ENCODE measurements at places on chromosomes 12 and 14.

GRCh38 chr14:25049568-25050268 is at the start of gene STXBP6:
Gene STXBP6, minus strand, starts transcription at chr14:25050147. Its CDS starts 75,329 bp downstream, at chr14:24974818.
- no peak for DNase-seq

- peak; percentile 54 for DNase-seq
Measured at GRCh38 chr14:64209444-64210131, 84.6 kb downstream of the ESR2 start.

GRCh38 chr12:94027561-94027960 is 120.8 kb upstream of the PLXNC1 start:
- no peak for DNase-seq

DNA sequence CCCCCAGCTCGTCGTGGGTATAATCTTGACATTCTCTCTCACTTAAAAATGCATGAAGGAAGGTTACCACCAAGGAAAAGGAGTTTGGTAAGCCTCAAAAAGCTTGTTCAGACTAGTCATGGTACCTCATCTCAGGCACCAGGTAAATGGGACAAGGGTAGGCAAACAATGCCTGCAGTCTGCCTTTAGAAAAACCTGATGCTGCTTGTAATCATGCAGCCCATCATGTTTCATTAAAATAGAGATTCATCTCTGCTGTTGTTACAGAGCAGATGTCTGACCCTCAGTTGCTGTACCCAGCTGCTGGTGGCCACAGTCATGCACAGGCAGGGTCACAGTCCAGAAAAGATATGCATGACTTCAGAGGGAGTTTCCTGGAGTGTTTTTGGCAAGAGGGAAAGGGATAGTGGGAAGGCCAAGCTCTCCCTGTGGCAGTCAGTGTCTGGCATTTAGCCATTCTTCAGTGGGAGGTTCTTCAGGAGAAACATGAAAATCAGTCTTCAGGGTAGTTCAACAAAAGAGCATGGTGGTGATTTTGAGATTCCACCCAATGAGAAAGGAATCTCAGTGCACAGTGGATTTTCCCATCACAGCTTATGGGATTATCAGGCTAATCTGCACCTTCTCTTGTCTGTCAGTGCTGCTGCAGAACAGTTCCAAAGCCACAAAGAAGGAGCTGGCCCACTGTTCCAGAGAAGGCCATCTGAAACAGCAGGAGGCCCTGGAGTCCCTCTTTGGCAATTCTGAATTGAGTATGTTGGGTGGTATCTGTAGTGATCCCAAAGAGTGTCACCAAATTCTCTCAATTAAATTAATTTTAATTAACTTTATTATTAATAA is 202.7 kb upstream of the FRMD6 start:
- no peak for DNase-seq

DNA sequence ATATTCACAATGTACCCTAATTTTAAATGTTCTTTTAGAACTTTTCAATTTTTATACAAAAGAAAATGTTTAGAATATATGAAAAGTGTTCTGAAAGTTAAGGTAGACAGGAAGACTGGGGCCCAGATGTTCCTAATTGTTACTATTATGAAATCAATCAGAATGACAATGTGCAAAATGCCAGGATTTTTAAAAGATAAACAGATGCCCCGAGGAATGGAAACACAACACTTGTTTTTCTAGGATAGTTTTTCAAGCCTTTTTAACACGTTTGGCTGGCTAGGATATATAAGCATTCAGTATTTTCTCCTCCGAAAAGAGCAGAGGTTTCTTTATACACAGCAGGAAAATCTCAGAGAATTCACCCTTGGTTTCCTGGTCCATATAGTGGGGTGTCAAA is 106.8 kb downstream of the ESR2 start:
- no peak for DNase-seq

- DNase-seq: no peak
Measured at GRCh38 chr12:102342281-102343006, 137.9 kb downstream of the IGF1 start.

GRCh38 chr14:105228562-105228961 is 19.8 kb upstream of the BTBD6 start:
- no peak for DNase-seq

- DNase-seq: no peak
Measured at GRCh38 chr14:23057757-23058653, 685 bp upstream of the CDH24 start.

- DNase-seq: no peak
Measured at GRCh38 chr14:69713209-69713781, 53.6 kb upstream of the SRSF5 start.

DNA sequence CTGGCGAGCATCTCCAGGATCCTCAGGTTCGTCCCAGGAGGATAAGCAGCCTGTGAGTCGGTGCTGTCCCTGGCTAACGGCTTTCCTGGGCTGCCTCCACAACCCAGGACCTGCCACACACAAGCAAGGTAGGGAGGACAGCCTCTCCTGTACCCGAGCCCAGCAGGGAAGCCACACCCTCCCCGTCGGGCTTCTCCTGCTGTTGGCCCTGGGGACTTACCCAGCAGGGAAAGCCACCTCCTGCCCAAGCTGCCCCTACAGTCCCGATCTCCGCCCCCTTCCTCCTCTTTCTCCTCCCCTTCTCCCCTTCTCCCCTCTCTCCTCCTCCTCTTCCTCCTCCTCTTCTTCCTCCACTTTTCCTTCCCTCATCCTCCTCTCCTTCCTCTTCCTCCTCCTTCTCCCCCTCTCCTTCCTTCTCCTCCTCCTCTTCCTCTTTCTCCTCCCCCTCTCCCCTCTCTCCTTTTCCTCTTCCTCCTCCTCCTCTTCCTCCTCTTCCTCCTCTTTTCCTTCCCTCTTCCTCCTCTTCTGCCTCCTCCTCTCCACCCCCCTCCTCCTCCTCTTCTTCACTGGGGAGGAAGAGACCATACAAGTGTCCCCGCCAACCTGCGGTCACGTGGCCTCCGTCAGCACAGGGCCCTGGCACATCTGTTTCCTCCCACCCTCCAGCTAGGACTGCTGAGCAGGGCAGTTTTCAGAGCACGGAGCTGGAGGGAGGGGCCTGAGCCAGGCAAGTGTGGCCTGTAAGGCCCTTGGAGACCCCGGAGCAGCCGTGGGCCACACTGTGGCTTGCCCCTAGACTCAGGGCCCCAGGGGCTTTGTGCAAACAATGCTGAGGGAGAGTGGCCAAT is 17.3 kb upstream of the RFLNA start:
- DNase-seq: no peak

- no peak for DNase-seq
Measured at GRCh38 chr12:16121953-16122352, 155.5 kb downstream of the SLC15A5 start.

GRCh38 chr14:87992346-87992717 is 650 bp downstream of the GALC start:
- DNase-seq: no peak

- no peak for DNase-seq
Measured at GRCh38 chr12:112711026-112711425, 80.5 kb upstream of the RPH3A start.

DNA sequence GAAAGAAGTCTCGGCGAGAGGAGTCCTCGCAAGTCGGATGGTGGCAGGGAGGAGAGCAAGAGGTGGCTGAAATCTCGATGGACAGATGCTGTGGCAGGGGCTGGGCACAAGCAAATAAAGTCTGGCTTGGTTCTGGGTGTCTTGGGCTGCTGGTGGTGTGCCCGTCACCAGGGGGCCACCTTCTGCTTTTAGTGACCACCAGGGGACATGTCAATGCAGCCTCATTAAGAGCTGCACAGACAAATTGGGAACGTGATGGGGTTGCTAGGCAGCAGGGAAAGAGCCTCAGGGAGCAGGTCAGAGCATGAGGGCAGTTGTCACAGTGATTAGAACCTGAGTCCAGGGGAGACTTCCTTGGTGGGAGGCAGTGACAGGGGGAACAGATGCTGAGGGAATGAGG is 44.0 kb downstream of the LRRC74A start:
- no peak for DNase-seq

DNA sequence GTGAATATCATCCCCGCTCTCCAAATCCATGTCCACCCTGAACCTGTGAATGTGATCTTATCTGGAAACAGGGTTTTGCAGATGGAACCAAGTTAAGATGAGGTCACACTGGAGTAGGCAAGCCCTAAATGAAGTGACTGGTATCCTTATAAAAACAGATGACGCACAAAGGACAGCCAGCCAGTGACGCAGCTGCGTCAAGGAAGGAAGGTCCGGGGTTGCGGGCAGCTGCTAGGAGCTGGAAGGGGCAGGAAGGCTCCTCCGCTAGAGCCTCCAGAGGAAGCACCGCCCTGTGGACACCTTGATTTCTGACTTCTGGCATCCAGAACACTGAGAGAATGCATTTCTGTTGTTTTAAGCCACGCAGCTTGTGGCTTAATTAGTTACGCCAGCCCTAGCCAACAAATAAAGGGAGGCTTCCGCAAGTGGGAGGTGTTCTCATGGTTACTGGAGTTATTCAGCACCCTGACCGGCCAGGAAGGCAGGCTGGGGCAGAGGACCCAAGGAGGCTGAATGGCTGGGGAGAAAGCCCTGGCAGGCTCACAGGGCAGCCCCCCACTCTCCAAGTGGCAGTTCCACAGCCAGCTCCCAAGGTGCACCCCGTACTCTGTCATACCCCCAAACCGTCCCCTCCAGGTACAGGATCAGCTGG is 127.6 kb upstream of the NCOR2 start:
- DNase-seq: no peak

DNA sequence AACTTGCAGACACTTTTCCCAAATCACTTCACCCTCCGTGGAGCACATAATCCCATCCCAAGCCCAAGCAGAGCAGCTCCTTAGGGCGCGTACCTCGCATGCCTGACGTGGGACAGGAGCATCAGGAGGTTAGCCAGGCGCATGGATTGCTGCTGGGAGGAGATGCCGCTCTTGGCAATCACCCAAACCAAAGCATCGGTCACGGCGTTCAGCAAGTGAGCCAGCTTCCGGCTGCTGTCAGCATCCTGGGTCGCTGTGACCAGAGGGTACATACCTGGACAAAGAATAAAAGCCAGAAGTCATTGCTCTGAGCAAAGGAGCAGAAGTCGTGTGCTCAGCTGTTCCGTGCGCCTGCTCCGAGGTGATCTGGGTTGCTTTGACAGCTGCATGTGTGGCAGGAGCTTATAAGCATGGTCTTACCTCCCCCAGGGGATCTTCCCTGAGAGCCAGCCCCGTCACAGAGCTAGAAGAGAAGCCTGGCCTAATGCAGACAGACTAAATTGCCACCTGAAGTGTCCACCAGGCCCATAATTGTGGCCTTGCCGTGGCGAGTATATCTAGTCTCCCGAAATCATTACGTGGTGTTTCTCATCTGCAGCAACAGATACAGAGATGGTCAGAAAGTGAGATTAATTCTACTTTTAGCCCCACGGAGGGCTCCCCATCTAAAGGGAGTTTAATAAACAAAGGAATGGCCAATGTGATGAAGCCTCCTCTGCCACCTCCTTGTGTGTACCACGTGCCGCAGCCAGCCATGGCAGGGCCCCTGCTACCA is 59.1 kb downstream of the ESR2 start:
- no peak for DNase-seq

- no peak for DNase-seq
Measured at GRCh38 chr14:21026274-21026987, 1.6 kb upstream of the NDRG2 start.

GRCh38 chr12:71415336-71416231 is 24.0 kb upstream of the LGR5 start:
- no peak for DNase-seq

DNA sequence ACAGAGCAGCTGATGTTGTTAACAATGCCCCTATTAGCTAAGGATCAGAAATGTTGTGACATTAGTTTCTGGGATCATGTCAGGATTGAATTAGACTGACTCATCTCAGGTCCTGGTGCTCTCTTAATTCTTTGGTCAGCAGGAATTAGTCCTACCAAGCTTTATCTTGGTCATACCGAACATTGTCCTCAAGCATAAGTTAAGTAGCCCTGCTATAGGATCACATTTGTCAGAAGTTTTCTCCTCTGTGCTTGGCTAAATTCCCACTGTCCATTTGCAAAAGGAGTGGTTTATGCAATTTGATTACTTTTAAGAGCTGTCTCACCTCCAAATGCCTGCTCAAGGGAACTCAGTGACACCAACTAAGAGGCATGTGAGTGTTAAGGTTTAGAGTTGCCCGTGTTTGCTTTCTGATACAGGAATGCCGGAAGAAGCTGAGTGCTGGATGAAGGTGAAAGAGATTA is 48.4 kb upstream of the IFNG-AS1 start:
- DNase-seq: no peak

- peak; percentile 27 for DNase-seq
Measured at GRCh38 chr14:63438065-63438757, 105.0 kb downstream of the PPP2R5E start.

DNA sequence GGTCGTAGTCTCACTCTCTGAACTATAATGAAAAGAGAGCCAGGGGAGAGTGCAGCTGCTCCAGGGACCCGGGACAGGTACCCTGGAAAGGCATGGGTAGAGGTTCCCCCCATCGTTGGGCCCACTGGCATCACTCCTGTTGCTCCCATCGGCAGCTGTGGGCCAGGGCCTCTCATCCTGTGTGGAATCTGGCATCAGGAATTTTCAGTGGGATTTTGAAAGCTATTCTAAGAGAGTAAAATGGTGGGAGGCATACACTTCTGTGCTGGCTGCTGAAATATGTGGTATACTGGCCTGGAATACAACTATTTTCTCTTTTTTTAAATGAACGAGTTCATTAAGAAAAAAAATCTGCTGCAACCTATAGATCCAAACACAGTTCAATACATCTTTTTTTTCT is 38.1 kb downstream of the EML1 start:
- no peak for DNase-seq

- no peak for DNase-seq
Measured at GRCh38 chr12:123934829-123935228, 37.8 kb downstream of the CCDC92 start.

DNA sequence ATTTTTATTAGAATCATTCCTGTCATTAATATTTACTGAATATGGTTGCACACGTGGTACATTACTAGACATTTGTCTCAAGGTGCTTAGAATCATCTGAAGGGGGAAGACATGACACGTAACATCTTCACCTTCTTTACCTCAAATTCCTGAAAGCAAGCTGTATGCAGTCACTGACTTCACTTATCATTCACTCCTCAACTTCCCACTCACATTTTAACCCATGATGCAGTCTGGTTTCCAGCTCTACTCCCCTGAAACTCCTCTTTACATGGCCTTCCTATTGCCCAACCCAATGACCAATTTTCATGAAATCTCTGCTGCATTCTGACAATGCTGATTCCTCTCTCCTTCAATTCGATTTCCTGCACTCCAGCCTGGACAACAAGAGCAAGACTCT is 5.8 kb upstream of the PSMC6 start:
- no peak for DNase-seq

GRCh38 chr12:91361864-91362263 is 179.2 kb upstream of the DCN start:
- DNase-seq: no peak

GRCh38 chr14:102554821-102555819 is 37.3 kb upstream of the RCOR1 start:
- no peak for DNase-seq

GRCh38 chr14:63269561-63270225 is 49.0 kb downstream of the GPHB5 start:
- DNase-seq: no peak

Measured in cerebellar nuclear complex (tissue), 1 donor.